ENCODE measurements at places on chromosomes 7 and 10.

- ATAC-seq = no peak
These were observed 208.6 kb upstream of the CCDC6 start for GRCh38 chr10:60114765-60115586.

DNA sequence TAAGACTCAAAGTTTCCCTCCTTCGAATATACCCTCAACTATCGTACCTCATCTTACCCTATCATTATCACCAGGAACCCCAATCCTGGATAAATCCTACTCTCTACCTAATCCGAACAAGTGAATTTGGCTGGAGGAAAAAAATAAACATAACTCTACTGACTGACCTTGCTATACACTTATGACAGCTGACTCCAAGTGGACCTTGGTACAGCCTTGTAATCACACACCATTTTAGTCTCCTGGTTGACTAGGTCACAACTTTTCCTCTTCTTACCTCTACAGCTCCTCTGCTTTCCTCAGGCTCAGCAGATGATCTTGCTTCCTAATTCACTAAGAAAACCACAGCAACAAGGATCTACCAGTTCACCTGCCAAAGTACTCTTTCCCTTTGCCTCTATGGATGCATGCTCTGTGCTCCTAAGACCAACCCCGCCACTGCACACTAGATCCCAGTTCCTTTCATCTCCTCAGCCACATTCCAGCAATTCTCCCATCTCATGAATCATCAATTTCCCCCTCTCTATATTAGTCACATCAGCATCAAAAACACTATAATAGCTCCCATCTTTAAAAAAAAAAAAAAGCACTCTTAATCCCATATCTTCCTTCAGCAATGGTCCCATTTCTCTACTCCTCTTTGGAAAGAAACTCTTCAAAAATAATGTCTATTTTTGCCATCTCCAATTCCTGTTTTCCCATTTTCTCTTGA is 35.5 kb downstream of the COA1 start:
- ATAC-seq = no peak

DNA sequence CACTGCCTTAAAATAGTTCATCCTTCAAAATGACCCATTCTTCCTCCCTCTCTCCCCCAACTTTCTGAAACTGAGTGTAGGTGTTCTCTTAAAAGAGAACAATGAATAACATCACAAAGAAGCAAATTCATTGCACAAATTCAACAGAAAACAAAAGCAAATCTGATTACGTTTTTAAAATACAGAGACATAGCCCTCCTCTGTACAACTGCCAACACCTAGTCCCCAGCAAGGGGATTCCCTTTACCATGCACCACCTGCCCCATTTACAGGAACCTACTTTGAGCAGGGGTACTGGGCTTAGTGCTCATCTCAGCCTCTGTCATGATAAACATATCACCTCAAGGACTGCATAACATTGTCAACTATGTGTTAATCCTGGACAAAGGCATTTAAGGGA is 302.8 kb upstream of the AOAH start:
- ATAC-seq = no peak

DNA sequence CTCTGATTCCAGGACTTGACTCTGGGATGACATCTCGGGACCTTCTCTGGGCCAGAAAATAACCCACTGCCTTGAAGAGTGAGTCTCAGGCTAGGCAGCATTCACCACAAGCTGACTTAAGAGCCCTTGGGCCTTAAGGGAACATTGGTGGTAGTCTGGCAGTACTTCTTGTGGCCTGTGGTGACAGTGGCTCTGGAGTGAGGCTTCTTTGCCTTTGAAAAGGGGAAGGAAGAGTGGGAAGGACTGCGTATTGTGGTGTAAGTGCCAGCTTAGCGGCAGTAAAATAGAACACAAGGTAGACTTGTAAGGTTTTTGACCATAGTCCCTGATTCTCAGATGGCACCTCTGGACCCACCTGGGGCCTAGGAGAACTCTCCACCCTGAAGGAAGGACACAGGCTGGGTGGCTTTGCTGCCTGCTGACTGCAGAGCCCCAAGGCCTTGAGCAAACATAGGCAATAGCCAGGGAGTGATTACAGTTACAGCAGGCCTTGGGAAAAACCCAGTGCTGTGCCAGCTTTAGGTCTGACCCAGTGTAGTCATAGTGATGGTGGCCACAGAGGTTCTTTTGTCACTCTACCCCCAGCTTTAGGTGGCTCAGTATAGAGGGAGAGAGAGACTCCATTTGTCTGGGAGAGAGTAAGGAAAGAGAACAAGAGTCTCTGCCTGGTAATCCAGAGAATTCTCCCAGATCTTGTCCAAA is 483.9 kb downstream of the SH2D4B start:
- no peak for ATAC-seq

GRCh38 chr10:60827791-60828488 is 49.7 kb downstream of the CDK1 start:
- ATAC-seq = no peak

DNA sequence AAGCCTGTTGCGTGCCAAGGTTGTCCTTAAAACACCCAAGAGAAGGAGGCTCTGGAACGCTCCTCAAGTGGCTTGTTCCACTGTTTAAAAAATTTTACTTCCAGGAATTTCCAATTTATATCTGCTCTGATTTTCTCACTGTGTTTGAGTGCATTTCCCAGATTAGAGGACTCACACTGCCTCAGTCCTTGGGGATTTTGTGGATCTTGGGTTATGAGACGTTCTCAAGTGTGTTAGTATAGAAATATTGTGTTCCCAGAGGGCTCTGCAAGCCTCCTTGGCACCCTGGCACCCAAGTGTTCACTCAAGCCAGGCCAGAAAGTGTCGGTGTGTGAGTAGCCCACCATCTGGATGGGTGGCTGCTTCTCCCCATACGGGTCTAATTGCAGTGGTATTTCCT is 192.2 kb downstream of the SNX10 start:
- ATAC-seq = no peak

GRCh38 chr10:32256613-32257437 is 90.1 kb downstream of the EPC1 start:
- ATAC-seq = peak; percentile 72

GRCh38 chr7:102892631-102893278 is 20.0 kb upstream of the LRRC17 start:
- ATAC-seq = no peak

DNA sequence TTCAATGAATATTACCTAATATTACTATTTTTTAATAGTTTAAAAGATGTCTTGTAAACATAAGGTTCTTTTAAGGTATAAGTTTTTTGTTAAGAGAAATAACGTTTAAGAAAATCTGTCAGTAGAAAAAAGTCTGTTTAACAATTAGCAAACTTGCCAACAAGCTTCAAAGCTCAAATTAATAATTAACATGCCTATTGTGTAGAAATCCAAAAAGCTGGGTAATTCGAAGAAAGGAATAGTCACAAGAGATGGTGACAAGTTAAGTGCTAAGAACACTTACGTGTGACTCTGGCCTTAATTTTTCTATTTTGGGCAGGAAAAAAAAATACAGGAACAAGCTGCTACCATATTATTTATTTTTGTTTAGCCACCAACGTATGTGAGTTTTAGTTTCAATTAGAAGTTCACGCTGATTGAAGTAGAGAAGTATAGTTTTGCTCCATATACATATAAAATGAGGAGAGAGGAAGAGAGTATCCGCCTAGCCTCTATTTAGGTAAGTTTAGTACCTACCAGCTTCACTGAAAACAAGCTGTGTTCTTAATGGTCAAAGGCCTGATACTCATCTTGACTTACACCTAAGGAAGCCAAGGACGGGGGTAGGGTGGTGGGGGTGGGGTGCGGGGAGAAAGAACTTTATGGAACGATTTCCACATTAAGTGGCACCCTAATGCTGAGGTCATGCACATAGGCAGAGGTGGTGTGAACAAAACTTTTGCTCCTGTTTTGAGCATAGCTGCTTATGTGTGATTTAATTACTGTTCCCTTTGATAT is 43.4 kb upstream of the AGBL3 start:
- ATAC-seq = no peak

- ATAC-seq = no peak
These were observed 22.4 kb downstream of the ADAP1 start for GRCh38 chr7:931871-932650.

DNA sequence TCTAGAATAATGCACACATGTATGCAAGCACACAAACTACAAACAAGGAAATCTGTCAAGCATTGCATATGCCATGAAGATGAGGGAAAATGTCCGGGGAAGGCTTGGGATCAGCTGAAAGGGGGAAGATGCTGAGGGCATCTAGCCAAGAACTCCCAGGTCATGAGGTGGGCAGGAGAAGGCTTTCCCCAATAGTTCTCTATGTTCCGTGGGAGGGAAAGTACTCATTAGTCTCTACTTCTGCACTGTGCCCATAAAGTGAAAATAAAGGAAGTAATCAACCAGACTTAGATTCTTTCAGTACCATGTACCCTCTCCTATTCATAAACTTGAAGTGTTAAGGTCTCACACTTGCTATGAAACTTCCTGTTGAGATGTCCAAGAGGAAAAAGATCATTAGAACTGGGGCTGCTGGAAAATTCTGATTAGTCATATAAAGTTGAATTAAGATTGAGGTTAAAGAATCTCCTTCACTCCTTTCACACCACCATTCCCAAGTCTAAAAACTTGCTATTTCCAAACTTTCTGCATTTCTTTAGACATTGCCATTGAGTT is 17.1 kb upstream of the LIPF start:
- no peak for ATAC-seq

GRCh38 chr10:69268761-69269416 is 9.4 kb upstream of the HK1 start:
- no peak for ATAC-seq

DNA sequence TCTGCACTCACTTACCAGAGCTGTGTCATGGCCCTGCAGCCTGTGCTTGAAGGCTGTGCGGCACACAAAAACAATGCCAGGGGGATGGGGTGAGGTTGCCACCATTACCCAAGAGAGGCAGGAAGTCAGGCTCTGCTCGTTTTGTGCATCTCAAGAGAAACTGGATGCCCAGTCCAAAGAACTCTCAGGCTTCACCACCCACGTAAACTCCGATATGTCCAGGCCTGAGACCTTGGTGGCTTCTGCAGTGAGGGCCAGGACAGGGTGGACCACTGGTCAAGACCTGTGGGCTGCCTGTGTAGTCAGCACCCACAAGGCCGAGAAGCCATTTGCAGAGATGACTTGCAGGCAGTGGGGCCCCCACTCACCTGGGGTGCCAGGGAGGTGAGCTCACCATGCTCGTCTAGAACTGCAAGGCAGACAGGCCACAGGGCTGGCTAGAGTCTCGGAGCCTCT is 54.7 kb upstream of the EBF3 start:
- ATAC-seq = no peak

GRCh38 chr7:81709836-81710235 is 60.0 kb downstream of the HGF start:
- ATAC-seq = no peak

DNA sequence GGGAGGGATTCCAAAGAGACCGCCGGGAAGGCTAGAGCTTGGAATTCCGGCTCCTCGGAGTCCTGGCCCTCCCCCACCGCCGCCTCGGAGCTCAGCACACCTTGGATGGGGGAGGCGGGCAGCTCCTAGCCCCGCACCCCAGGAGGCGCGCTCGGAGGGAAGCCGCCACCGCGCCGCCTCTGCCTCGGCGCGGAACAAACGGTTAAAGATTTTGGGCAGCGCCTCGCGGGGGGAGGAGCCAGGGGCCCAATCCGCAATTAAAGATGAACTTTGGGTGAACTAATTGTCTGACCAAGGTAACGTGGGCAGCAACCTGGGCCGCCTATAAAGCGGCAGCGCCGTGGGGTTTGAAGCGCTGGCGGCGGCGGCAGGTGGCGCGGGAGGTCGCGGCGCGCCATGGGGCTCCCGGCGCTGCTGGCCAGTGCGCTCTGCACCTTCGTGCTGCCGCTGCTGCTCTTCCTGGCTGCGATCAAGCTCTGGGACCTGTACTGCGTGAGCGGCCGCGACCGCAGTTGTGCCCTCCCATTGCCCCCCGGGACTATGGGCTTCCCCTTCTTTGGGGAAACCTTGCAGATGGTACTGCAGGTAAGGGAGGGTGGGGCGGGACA is at the start of gene CYP26A1:
Gene CYP26A1, plus strand, starts transcription at position 355 of the 608 bp plus-strand sequence. Its CDS starts 42 bp downstream, at position 397.
- ATAC-seq = peak; percentile 84

- ATAC-seq = no peak
These were observed 27.1 kb downstream of the PRLHR start for GRCh38 chr10:118568327-118568848.

DNA sequence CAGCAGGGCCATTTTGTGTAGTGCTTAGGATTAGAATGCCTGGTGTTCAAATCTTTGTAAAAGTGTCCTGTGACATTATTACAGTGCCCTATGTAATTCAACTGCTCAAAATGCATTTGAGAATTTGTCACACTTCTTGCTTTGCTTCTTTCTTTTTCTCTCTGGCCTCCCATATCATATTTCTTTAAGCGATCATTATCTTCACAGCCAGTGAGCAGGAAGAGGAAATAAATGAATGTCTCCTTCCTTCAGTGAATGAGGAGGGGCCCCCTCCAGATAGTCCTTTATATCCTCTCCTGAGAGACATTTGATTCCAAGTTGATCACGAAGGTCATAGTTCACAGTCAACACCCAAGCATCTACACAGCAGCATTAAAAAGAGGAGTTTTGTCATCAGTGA is 425.1 kb upstream of the NPVF start:
- ATAC-seq = no peak

DNA sequence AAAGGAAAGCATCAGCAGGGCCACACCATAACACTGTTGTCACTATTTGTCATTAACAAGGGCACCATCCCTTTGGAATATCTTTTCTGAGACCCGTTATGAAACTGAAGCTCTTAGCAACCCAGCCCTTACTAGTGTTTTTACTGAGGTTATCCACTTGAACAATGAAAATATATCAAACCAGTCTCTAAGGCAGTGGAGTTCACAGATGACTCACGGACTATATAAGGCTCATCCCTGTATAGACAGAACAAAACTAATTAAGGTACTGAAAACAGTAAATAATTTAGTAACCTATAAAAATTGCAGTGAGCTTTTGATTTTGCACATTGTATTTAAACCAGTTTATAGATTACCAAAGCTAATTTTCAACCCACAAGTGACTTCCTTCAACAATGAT is 196.0 kb downstream of the ELAPOR2 start:
- no peak for ATAC-seq

- no peak for ATAC-seq
These were observed 118.8 kb downstream of the HERPUD2 start for GRCh38 chr7:35576031-35576573.

- ATAC-seq = peak; percentile 32
These were observed at the start of gene TMEM176B for GRCh38 chr7:150799741-150800580. TMEM176B (minus strand) TSS chr7:150800364; CDS start chr7:150796569, 3,795 bp downstream.

- no peak for ATAC-seq
These were observed 120.3 kb downstream of the FOXP2 start for GRCh38 chr7:114534953-114535352.

- ATAC-seq = no peak
These were observed 119.4 kb downstream of the GNAT3 start for GRCh38 chr7:80392229-80393169.
